Activated naive CD4-positive, alpha-beta T cell (primary cell): ENCODE measurements at places on chromosomes 4 and X.

DNA sequence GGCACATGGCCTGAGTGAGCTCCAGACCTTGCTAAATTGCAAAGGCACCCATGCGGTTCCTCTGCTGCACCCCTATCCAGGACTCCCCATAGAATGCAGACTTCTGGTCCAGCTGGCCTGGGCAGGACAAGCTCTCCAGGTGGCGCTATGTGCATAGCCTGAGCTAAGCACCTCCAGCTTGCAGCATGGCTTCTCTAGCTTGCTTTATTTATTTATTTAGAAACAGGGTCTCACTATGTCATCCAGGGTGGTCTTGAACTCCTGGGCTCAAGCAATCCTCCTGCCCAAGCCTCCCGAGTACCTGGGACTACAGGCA is 5.5 kb upstream of the WFS1 start:
- DNase-seq: no peak

GRCh38 chr4:118282692-118283091 is 70.1 kb downstream of the PRSS12 start:
- DNase-seq: no peak

- no peak for DNase-seq
These were observed 8.8 kb downstream of the NHSL2 start for GRCh38 chrX:71919431-71919830.

DNA sequence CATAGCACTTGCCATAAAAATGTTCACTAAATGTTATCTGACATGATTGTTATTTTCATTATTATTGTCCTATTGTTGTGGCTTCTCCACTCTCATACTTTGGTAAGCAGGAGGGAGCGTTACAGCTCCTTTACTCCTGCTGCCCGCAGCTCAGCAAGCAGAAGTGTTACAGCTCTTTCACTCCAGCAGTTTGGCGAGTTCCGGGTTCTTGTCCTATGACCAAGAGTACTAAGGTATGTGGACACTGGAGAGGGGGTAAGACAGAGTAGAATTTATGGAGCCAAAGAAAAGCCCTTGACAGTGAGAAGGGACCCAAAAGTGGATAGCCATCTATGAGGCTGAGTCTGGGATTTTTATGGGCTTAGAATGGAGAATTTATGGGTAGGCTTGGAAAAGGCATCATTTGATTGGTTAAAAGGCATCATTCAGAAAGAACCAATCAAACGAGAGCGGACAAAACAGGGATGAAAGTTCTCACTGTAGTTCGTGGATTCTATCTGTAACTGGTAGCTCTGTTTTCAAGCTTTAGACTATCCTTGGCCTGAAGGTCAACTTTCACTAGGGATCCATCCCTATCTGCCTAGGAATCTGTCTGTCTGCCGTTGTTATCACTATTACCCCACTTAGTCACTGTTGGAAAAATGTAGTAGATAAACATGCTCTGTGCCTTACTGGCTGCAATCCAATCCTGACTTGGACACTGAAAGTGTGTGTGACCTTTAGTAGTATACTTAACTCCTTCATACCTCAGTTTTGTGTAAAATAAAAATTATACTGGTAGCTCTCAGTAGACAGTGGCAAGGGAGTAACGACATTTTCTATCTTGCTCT is 545.6 kb upstream of the LCORL start:
- no peak for DNase-seq

DNA sequence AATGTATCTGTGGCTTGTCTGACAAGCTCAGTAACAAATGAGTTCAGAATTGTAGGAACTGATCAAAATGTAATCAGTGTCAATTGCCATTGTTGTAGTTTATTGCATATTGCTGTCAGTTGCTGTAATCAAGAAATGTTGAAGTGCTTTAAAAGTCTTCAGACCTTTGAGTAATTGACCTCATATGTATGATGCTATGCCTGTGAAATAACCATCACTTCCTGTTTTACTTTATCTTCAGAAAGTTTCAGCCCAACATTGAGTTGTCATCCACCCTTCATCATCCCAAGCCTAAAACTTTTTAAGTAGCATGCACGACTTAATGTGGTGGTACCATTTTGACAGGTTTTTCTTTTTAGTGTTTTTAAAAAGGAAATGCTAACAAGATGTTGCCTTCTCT is 212.4 kb downstream of the ARHGAP10 start:
- no peak for DNase-seq

DNA sequence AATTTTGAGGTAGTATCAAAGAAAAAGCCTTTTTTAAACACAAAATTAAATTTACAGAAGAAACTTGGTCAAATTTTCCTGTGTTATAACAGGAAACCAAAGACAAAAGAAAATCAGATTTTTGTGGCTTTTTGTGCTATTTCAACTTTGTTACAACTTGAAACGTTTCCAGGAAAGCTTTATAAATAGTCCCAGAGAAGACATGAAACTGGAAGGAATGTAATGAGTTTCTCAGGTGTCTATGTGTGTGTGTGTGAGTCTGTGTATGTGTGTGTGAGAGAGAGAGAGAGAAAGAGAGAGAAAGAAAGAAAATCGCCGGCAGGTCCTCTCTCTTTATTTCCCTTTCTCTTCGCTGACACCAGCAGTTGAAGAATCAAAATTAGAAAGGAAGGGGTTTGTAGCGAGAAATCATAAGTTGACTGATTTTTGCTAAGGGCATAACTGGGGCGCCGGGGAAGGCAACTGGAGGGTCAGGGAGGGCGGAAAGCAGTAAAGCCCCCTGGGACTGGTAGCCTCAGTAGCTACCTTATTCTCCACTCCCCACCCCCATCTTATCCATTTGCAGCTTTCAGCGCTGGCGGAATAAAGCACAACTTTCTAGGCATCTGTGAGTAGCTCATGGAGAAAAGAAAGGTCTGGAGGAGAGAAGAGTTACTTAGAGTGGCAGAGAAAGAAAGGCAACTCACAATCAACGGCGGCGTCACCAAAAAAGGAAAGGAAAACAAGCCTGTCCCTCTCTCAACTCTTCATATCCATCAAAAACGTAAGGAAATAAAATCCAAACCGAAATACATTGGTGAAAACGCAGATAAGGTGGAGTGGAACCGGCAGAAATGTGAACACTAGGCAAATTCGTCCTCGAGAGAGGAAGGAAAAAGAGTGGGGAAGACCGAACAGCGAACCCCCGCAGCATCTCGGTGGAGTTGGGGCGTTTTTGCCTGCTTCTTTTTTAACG is 1.3 kb downstream of the TMEM47 start:
- DNase-seq: no peak

DNA sequence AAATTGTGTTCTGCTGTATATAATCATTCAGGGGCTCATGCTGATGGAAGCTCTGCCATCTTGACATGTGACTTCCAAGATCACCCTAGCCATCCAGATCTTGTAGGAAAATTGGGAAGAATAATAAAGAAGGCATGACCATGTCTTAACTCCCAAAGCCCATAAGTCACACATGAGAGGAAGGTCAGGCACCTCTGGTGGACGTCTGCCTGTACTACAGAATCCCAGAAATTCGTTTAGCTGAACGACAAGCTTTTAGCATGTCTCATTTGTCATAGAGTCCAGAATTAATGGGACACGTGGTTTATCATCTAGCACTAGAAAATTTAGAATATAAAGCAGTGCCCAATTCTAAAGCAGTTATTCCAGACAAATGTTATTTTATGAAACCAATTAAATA is 212.7 kb downstream of the CENPC start:
- DNase-seq: no peak

- no peak for DNase-seq
These were observed 66.1 kb downstream of the CDS1 start for GRCh38 chr4:84648863-84649647.
